ENCODE measurements at places on chromosomes 1 and 21.

- DNase-seq: no peak
These were observed 59.6 kb downstream of the KCNAB2 start for GRCh38 chr1:6105218-6105679.

- no peak for DNase-seq
These were observed 68.5 kb downstream of the RBM11 start for GRCh38 chr21:14284481-14284880.

DNA sequence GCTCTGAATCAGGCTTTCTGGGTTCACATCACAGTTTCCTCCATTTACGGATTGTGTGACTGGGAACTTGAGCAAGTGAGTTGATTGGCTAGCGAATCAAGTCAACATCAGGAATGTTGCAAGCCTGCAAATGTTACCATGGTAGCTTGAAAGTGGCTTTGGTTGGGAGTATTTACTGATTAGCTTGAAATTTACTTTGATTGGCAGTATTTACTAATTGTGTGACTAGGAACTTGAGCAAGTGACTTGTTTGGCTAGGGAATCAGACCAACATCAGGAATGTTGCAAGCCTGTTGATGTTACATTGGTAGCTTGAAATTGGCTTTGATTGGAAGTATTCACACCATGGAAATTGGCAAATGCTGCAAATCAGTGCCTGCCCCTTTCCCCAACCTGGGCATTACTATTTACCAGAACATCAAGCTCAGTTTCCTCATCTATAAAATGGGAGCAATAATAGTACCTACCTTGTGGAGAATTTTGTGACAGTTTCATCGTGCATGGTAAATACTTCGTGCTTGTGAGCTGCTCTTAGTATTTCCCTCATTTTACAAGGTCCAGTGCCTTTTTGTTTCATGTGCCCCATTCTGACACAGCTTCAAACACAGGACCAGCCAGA is 23.1 kb upstream of the B3GALNT2 start:
- DNase-seq: no peak

DNA sequence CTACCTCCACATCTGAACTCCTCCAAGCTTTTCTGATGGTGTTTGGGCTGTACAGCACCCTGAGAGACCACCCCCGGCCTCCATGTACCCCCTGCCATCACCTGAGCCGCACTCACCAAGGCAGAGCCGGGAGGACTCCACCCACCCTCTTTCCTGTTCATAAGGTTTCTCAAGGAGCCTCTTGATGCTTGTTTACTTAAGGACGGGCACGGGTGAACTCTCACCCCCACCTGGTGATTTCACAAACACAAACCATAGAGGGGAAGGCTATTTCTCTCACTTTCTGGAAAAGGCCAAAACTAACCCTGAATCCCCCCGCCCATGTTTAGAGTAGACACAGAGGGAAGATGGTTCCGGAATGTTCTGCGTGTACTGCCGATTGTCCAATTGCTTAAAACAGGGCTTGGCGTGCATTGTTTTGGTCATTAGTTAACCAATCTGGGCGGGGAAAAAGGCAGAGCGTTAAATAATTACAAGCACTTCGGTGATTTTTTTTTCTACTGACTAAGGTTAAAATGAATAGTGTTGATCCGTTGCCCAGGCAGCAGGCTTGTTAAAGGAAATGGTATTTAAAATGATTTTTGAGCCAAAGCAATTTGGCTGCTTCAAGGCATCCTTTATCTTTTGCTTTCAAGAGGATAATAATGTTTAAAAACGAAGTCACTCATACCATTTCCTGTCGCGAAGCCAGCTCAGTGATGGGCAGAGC is 279.8 kb upstream of the VAMP3 start:
- no peak for DNase-seq

GRCh38 chr1:14667651-14667984 is 69.1 kb downstream of the KAZN start:
- DNase-seq: no peak

DNA sequence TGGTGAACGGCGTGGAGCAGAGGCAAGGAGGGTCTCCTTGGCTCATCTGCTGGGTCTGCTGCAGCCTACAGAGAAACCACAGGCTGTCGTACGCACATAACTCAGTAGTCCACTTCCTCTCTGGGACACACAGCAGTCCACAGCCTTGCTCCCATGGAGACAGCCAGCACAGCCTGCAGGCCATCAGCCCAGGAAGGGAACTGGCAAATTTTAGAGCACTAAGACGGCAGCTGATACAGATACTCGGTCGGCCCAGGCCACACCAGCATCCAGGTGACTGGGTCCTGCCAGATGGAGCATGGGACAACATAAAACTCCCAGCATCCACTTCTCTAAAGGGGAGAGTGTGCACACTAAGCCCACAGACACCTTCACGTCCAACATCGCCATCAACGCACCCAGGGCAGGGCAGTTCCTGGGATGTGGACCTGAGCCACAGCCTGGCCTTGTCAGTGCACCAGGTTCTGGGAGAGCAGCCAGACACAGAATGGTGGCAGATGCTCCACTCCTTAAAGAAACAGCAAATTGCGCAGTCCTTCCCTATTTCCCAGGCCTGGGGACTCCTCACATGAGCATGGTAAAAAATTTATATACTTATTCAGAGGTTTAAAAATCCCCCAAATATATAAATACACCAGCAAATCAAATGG is 247.1 kb upstream of the RAB4A start:
- no peak for DNase-seq

DNA sequence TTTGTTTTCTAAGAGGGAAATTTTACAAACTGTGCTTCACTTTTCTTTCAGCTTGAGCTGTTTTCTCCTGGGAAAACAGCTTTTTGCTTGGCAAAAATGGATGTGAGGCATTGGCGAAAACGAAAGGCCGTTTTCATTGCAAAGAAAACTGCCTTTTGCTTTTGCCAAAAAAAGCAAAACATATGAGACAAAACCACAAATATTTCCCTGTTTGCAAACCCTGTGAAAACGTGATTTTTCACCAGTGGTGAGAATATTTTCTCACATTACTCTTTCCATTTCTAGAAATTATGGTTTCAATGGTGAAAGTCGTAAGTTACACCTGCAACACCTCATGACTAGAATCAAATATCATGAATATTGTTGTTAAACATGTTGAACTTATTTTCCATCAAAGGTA is 74.0 kb upstream of the ZBTB18 start:
- DNase-seq: no peak

DNA sequence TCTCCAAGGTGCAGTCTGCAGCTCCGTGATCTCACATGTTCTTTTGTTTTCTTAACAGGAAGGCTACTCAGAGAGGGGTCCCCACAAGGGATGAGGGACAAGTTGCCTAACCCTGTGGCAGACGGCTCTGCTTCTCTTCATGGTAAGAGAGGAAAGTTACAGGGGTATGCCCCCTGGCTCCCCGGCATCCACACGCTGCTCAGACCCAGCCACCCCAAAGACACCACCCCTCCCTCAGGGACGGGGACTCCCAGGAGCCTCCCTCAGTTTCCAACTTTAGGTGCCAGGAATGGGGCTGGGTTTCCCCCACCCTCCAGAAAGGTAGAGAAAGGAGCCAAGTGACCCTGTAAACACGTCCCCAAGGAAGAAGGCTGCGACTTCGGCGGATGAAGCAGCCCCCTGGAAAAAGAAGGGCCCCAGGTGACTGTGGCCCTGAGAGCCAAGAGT is 19.7 kb downstream of the OPTC start:
- DNase-seq: no peak

GRCh38 chr21:14438211-14438610 is 55.3 kb upstream of the HSPA13 start:
- no peak for DNase-seq

DNA sequence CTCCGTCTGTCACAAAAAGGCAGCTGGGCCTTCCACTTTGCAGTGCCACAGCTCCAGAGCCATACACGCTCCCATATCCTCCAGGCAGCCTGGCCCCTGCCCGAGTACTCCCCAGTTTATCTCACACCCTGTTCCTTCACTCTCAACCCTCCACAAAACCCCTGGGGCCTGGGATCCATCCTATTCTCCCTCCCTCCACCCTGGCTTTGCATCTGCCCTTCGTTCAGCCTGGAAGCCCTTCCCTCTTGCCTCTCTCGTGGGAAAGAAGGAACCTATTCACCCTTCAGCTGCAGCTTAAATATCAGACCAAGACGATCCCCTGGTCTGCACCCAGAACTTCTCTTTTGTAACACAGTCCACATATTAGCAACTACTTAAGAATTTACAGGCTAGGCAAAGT is 56.7 kb downstream of the CAMK2N1 start:
- DNase-seq: no peak

DNA sequence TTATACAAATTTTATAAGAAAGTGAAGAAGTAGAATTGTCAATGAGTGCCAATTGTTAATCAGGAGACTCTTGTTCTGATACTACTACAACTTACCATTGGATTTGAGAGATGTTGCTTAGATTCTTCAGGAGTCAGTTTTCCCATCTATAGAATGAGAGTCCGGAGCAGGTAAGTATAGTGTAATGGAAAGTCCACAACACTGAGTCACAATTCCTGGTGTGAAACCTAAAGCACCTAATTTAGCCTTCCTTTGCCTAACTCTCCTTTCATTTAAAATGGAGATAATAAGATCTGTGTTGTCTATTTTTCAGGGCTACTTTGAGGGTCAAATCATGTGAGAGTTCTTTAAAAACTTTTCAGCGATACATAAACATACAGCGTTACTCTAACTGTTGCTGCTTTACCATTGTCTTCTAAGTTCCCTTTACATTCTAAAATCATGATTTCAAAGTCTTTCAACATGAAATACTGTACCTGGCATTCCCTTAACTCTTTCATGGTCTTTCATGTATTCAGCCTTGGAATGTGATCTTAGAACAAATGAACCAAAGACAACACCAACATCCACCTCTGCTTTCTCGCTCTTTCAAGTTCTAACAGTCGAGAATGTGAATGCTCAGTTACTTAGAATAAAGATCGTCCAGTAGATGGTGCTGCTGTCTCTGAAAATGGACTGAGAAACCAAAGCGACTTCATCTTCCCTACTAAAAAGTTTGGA is 90.9 kb downstream of the SLC30A10 start:
- no peak for DNase-seq

Data from activated CD8-positive, alpha-beta memory T cell treated with anti-CD3 and anti-CD28 coated beads, Interleukin-2, amount 50 U/mL, for 4 hours (primary cell).